ENCODE measurements at places on chromosomes 3 and 15.
A peak's percentile ranks its signal among the peaks of the same experiment; 100 is the strongest.

- DNase-seq = no peak
Observed at GRCh38 chr3:78026318-78026828, 986.5 kb downstream of the ROBO2 start.

- DNase-seq = no peak
Observed at GRCh38 chr15:26983822-26984221, 12.8 kb downstream of the GABRG3 start.

GRCh38 chr3:64691051-64691450 is 3.3 kb upstream of the ADAMTS9 start:
- no peak for DNase-seq

DNA sequence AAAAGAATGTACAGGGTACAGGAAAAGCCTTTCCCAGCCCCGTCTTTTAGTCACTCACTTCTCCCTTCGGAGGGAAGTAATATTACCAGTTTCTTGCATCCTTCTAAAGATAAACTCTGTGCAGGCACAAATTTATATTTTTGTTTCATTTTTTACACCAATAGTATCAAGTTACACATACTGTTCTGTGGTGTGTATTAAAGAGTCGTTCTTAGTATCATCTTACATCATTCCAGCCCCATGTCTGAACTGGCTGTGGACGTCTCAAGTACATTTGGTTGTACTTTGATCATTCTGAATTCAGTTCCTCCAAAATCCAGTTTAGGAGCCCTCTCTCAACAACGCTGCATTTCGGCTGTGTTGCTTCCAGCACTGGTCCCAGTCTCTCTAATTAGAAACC is 68.7 kb downstream of the LMLN start:
- DNase-seq = no peak

GRCh38 chr3:63955036-63955650 is 43.0 kb upstream of the SCAANT1 start:
- no peak for DNase-seq

GRCh38 chr15:75570126-75570845 is 8.8 kb downstream of the PTPN9 start:
- DNase-seq = no peak

- DNase-seq = no peak
Observed at GRCh38 chr15:32855942-32856341, 138.1 kb downstream of the GREM1 start.

- DNase-seq = peak; percentile 82
Observed at GRCh38 chr3:135147657-135148056, 352.6 kb downstream of the EPHB1 start.

- DNase-seq = no peak
Observed at GRCh38 chr3:14253707-14254382, 75.2 kb downstream of the LSM3 start.

GRCh38 chr3:123313889-123314288 is 112.1 kb downstream of the SEC22A start:
- DNase-seq = no peak

DNA sequence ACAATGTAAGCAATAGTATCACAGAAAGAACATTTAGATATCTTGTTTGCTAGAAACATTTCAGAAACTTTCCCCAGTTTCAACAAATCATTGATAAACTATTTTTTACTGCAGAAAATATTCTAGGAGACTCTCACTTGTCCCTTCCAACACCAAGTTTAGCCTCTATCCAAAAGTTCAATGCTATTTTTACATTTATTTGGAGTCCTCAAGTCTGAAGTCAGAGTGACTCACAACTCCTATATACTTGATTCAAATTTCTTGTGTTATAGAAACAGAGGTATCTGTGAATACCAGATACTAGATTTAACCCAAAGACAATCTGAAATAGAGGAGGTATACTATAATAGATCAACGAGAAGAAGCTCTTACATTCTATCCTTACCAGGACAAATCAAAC is 49.6 kb downstream of the RFX7 start:
- no peak for DNase-seq

DNA sequence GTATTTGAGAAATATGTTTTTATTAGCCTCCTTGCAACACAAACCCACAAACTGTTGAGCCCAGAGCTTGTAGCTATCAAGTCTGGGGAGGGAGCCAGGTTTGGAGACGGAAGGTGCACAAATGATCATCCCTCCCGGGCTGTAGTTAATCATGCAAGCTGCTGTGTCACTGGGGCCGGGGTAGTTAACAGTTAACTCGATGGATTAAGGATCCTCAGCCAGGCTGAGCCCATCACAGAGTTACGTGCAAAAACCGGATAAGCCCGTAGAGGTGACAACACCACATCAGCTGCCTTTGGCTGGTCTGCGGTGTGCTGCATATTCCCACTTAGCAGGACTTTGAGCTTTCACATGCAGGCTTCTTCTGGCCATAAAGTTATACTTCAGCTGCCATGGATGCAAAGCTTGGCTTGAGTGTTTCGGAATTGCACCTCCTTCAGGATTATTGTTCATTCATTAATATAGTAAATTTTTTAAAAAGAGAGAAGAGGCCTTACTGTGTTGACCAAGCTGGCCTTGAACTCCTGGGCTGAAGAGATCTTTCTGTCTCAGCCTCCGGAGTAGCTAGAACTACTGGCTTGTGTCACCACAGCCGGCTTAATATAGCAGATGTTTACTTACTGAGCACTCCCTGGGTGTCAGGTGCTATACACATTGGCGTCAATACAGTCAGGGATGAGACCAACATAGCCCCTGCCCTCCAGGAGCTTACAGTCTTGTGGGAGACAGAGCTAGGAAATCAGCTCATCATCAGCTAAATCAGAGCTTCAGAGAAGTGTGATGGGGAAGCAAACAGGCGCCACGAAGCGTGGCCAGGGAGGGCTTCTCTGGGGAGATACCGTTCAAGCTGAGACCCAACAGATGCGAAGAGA is 226.8 kb upstream of the BHLHE40 start:
- peak; percentile 36 for DNase-seq

DNA sequence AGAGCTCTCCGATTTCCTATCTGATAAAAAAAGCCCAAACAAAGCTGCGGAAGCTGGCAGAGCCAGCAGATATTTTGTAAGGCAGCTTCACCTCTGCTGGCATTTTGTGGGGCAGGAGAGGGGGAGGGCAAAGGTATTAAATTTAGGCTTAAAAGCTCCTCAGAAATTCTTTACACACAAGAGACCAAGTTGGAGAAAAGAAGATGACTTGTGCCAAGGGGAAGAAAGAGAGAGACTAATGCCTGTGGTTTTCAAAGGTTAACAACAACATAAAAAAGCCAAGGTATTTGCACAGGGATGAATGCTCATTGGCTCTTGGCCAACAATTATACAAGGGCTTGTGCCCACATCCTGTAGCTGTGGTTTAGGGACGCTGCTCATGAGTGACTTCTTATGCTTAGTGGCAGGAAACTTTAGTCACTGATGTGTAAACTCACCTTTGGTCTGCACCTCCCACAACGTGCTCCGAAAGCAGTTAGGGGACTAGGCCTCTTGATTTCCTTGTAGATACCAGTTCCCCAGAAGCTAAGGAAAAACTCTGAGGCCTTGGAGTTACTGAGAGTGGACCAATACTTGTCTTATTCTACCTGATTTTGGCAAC is 152.9 kb downstream of the TPRG1 start:
- DNase-seq = peak; percentile 14

GRCh38 chr15:92839696-92840095 is 60.4 kb upstream of the CHD2 start:
- no peak for DNase-seq

DNA sequence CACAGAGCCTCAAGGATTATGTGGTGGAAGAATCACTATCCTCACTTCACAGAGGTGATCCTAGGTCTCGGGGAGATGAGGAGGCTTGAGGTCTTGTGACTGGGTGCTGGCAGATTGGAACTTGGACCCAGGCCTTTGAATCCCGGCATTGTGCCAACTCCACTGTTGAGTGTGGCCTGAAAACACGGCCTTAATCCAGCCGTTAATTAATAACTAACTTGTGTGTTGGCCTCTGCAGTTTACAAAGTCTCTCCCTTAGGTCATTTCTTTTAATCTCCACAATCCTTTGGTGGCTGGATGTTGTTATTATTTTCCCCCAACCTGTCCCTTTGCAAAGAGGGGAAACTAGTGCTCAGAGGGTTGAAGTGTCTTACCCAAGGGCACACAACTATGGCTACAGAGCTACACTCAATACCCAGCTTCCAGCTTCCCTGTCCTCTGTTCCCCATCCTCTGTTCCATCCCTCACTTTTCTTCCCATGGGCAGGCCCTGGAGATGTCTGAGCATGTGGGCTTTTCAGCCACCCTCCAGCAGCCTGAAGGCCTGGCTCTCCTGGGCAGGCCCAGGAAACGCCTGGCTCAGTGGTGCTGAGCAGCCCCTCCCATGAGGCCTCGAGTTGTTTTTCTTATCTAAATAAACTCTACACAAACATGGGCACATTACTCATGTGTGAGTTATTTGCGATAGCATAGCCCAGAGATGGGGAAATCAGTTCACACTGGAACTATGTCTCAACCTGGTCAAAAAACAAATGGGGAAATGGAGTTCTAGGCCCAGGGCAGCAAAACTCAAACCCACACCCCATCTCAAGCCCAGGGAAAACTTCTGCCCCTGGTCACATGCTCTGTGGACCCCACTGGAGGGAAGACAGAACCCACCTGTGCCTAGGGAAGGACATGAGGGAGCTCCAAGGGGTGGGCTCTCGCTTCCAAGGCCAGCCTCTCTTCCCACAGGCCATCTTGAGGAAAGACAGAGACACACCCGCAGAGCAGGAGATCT is 16.8 kb upstream of the SMAD3 start:
- DNase-seq = no peak

DNA sequence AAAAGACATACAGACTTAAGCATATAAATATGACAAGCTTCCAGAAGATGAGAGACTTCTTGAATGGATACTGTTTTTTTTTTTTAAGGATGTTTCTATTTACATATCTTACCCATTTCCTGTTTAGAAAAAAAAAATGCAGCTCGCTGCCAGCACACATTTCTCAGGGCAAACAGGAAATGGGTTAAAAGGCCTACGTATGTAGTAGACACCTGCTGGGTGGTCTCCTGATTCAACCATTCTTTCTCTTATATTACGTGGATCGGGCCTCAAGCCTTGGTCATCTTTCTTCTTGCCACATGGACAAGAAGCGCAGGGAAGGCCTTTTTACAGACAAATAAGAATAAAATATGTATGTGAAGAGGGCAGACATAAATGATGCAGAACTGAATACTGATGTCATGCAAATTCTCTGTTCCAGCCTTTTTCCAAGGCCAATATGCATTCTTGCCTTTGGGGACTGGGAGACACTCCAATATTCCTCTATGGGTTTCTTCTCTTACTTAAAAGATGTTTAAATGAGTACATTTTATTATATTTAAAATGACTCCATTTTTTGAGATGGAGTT is 35.0 kb upstream of the TJP1 start:
- DNase-seq = no peak

GRCh38 chr3:179113903-179114302 is 34.3 kb upstream of the PIK3CA start:
- no peak for DNase-seq

GRCh38 chr15:78195735-78196201 is 38.6 kb downstream of the ACSBG1 start:
- DNase-seq = peak; percentile 45

- DNase-seq = peak; percentile 7
Observed at GRCh38 chr15:101054991-101055390, 135.8 kb downstream of the LRRK1 start.

DNA sequence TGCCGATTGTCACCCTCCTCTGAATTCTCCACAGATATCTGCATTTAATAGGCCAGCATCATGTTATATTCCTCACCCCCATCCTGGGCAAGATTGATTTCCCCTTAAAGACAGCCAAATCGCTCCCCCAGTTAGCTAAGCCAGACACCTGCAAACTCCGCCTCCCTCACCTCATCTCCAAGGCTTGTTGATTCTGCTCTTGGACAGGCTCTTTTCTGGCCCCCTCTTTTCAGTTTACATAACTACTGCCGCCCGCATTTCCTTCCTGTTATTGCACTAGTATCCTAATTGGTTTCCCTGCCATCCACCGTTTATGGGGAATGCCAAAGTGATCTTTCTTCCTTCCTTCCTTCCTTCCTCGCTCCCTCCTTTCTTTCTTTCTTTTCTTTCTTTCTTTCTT is 214.7 kb upstream of the MRPL3 start:
- DNase-seq = no peak

- no peak for DNase-seq
Observed at GRCh38 chr3:16442730-16443129, 70.8 kb downstream of the RFTN1 start.

GRCh38 chr3:72418244-72418643 is 430.0 kb downstream of the SHQ1 start:
- no peak for DNase-seq

All from testis (tissue), 5 donors.